Effector CD4-positive, alpha-beta T cell (primary cell): ENCODE measurements at places on chromosomes 5 and 9.
A peak's percentile ranks its signal among the peaks of the same experiment; 100 is the strongest.

DNA sequence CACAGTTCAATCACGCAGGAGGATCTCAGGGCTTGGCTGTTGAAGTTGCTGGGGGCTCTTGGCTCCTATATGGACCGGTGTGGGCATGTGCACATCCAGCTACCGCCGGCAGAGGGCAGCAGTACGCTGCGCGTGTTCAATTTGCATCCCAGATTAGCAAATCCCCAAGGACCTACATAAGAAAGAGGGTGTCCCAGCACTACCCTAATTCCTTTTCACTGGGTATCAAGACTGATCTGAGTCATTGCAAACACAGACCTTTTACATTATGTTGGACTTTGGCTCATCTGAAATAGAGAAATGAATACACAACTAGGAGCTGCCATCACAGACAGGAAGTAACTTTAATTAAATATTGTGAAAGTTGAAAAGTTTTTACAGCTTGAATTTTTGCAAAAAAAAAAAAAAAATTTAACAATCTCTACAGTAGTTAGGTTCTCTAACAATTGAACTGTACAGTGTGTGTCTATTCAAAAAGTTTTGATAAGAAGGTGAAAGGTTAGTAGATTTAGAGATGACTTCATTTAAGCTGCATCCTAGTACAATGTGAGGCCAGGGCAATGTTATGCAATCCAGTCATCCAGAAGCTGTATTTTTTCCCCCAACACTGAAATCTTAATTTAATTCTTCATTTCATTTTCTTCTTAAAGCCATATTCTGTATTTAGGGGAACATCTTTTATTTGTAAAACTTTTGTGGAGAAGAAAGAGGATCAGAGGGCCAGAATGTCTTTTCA is 404.0 kb downstream of the EBF1 start:
- DNase-seq: peak; percentile 57

DNA sequence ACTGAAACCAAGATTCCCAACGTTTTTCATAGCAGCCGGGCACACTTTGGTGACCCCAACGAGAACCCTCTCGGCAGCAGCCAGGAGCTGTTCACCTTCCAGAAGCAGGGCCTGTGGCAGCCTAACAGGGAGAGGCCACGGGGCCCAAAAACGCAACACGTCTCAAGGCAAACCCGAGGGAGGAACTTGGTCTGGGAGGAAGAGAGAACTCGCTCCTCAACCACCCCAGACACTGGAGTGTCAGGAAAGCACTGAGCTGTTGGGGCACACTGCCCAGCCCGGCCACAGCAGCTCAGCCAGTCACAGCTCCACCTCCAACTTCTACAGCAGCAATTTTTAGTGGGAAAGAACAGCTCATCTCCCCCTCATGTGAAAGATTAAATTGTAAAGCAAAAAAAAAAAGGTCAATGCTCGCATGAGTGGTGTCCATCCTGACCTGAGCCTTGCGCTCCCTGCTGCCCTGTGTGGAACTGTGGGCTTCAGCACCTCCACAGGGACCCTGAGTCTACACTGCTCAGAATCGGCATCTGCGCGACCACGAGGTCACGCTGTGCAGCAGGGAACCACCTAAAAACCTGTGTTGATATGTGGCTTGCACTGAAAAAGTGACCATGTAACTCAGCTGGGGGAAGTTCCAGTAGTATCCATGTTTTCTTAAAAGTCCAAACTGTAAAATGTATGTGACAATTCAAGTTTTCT is 55.0 kb downstream of the IPPK start:
- DNase-seq: no peak

GRCh38 chr5:172140866-172141265 is 47.2 kb downstream of the STK10 start:
- DNase-seq: no peak

GRCh38 chr5:24401773-24402172 is 243.0 kb downstream of the CDH10 start:
- DNase-seq: no peak

DNA sequence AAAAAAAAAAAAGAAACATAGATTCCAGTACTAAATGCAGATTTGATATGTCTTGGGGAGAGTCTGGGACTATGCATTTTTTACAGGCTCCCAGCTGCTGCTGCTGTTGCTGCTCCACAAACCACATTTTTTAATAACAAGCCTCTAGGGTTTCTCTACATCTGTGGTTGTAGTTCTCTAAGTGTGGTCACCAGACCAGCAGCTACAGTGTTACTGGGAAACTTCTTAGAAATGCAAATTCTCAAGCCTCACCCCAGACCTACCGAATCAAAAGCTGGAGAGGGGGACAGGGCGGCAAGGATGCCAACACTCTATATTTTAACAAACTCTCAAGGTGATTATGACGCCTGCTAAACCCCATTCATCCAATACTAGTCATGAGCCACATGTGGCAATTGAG is 293.4 kb upstream of the PTGER4 start:
- DNase-seq: no peak

DNA sequence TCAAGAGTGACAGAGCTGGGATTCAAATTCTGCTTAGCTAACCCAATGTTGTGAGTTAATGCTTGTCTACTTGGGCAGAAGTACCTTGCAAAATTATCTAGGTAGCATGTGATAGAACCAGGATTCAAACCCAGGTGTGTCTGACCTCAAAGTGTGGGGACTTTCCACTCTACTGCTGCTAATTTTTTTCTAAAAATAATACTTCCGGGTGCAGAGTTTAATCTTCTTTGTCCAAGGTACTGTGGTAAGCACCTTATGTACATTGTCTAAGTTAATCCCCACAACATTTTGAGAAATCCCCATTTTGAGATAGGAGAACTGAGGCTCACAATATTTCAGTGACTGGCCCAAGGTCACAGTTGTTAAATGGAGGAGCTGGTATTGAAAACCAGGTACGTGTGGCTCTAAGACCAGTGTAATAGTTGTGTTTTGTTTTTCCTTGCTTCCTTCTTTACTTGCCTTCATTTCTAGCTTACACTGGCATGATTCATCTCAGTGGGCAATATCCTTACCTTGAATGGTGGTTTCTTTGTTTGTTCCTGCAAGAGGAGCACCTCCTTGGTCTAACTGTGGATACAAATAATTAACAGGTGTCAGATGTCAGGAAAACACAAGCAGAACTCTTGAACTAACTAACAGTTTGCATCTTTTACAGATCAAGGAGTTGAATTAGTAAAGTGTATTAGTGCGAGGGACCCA is 7.5 kb downstream of the ALDOB start:
- no peak for DNase-seq
